ENCODE measurements at places on chromosomes 11 and 22.

- no peak for DNase-seq
Measured at GRCh38 chr11:115636753-115637527, 132.7 kb upstream of the CADM1 start.

- DNase-seq = no peak
Measured at GRCh38 chr11:22800482-22800881, 29.1 kb downstream of the SVIP start.

- no peak for DNase-seq
Measured at GRCh38 chr11:34783816-34784317, 132.3 kb downstream of the APIP start.

DNA sequence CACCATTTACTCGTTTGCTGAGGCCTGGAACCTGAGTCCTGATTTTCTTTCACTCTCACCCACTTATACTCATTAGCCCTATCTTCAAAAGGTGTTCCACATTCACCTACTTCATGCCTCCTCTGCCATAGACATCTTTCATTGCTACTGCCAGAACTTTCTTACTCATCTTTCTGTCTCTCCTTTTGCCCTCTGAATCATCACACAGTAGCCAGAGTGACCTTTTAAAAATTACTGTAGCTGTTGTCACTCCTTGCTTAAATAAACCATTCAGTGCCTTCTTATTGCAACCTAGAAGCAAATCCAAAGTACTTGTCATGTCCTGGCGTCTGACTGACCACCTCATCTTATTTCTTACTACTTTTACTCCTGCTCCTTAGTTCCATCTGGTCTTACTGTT is 38.2 kb downstream of the ATXN10 start:
- no peak for DNase-seq

- no peak for DNase-seq
Measured at GRCh38 chr11:45929486-45930030, 7.1 kb downstream of the LARGE2 start.

DNA sequence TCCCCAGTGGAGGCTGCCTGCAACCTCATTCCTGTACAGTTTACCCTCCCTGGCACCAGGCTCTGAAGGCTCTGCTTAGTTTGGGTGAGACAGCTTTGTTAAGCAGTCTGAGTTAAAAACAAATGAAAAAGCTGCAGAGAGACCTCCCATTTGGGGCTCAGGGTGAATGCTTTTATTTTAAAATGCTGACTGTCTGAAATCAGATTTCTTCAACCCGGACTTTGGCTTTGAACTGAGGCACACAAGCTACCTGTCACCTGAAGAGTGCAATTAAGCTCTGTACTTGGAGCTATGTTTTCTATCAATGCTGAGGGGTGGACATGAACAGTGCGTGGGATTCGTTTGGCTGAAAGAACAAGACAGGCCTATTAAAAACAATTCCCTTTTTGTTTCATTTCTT is 217.5 kb upstream of the SORL1-AS1 start:
- DNase-seq = no peak

DNA sequence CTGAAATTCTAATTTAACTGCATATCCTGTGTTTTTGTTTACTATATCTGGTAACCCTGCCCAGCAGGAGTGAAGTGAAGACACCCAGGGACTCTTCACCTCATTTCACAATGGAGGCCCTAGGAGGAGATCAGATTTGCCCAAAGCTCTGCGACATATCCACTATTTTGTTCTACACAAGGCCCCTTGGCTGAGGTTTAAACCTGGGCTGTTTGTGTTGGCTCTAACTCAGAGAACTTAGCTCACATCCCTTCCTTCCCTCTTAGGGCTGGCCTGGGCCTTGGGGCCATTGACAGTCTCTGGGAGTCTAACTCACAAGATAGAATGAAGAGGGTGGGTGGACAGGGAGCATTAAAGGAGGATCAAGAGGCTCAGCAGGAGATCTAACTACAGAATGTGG is 8.2 kb upstream of the PLA2G3 start:
- no peak for DNase-seq

- no peak for DNase-seq
Measured at GRCh38 chr11:123441161-123441560, 11.1 kb downstream of the GRAMD1B start.

DNA sequence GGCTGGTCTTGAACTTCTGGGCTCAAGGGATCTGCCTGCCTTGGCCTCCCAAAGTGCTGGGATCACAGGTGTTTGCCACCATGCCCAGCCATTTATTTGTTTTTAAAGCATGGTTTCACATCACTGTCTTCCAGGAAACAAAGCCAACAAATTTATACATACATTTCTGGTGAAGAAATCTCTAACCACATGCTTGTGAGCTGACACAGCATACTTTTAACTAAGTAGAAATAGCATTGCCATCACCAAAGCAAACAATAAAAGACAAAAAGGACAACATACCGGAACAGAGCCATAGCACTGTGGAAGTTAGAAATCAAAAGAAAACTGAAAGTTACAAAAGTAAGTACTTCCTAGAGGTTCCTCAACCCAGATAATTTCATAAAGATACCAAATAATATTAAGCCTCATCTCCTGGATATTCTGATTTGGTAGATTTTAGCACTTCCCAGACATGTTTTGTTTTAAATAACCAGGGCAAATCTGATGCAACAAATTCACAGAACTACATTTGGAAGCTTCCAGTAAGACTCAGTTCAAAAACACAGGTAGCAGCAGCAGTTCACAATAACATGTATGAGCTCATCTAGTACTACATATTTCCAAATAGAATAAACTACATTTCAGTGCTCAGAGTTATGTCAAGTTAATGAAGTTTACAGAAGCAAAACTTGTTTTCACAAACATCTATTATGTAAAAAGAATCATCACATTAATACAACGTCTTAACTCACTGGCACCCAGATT is 70.6 kb downstream of the RRAS2 start:
- no peak for DNase-seq

DNA sequence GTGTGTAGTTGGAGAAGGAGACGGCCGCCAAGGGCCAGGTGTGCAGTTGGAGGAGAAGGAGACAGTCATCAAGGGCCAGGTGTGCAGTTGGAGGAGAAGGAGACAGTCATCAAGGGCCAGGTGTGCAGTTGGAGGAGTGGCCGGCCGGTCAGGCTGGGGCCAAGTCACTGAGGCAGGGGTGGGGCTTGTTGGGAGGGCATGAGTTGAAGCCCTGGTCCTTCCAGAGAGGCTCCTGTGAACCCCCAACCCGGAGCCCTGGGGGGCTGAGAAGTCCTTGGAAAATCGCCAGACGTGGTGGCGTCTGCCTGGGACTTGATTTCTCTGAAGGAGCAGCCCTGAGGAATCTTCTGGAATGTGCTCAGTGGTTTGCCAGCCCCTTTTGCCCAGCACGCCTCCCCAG is 1320.5 kb downstream of the BRD1 start:
- DNase-seq = no peak

DNA sequence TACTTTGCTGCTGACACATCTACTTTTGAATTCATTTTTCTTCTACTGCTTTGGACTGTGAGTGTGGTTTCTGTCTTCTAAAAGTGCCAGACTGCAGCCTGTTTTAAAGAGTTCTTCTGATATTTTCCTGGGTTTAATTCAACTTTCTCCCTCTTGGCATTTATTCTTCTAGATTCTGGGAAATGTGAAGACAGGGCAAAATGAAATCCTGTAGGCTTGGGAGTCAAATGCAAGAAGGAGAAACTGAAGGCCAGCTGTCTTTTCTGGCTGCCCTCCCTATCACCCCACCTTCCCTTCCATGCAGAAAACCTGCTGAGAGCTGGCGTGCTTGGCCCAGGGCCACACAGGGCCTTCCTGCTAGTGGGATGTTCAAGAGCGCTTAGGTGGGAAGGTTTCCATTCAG is 7.6 kb downstream of the ZNF70 start:
- no peak for DNase-seq

DNA sequence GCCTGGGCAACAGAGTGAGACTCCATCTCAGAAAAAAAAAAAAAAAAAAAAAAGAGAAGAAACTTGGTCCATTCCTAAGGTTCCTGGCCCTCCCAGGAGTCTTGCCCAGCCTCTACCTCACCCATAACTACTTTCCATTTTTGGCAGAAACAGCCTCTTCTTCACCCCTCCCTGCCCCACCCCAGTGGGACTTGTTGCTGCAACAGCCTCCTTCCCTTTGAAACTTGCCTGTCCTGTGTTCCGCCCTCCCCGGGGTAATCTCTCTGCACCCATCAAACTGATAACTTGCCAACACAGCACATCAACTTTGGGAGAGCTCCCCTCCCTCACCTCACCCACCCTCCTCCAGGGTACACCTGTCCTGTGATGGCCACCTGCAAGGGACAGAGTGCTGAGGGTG is 10.0 kb upstream of the FAM83F start:
- no peak for DNase-seq

- no peak for DNase-seq
Measured at GRCh38 chr11:65429724-65430405, 7.3 kb downstream of the NEAT1 start.

DNA sequence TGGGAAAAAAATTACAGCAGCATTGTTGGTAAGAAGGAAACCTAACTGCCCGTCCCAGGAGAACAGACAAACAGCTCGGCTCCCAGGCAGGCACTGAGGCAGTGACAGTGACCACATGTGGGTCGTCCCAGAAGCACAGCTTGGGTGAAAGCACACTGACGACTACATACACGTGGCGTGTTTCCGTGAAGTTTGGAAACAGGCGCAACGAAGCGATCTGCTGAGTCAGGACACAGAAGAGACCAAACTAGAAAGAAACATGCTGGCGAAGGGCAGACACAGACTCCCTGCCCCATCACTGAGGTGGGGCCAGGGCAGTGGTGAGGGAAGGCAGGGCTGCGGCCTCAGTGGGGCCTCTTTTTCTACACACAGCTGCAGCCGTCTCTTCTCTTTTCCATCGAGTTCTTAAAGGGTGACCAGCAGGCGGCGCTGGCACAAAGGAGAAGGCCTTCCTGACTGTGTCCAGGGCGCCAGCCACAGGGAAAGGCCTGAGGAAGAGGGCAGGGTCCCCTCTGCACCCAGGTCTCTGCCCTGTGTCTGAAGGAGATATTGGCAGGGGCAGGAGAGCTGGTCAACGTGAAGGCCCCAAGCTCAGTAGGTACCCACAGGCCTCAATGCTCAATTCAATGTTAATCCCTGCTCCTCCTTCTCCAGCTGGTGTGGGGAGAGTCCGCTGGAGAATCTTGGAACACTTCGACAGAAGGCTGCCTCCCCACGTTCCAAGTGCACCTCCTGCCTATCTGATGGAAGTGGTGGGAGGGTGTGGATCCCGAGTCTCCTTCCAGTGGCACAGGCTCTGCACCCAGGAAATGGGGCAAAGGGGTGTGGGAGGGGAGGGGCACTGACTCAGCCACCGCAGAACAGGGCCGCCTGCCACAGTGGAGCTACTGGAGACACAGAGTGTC is 19.9 kb downstream of the CARS1 start:
- DNase-seq = peak; percentile 14

DNA sequence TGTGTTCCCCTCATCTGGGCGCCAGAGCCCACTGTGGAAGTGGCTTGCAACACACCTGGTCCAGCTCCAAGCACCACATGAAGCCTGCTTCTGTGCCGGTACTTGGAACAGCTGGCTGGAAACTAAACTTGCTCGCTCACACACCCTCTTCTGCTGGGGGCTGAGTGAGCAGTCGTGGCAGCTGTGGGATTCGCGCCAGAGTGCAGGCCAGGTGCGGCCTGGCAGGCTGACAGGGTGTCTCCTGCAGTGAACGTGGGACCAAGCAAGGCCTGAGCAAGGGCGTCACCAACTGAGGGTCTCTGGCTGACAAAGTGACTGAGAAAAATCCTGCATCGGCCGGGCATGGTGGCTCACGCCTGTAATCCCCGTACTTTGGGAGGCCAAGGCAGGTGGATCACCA is 15.2 kb downstream of the SMC1B start:
- DNase-seq = no peak
